ENCODE measurements at places on chromosomes 12 and 14.

- no peak for DNase-seq
Measured at GRCh38 chr14:89531661-89532335, 114.8 kb upstream of the FOXN3 start.

DNA sequence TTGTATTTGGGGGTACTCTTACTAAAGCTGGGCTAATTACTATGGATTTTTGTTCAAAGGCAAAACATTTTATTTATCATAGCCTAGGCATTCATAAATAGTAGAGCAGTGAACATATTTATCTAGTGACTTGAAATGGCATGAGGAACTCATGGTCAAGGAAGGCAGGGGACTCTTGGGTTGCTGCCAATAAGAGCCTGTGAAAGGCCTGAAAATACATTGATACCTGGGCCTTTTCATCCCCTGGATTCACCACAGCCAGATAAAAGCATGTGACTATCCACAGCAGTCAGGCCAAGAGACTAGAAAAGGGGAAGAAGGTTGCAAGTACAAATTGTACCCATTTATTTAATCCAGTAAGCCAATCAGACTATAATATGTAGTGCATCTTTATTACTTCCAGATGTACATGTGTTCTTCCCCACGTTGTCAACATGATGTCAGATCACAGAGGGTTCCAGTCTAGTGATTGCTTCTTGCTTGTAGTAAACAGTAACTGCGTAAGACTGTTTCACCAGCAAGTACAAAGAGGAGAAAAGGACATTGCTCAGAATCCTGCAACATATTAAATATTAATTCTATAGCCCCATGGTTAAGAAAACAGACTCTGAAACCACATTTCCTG lies 409.7 kb downstream of the NOVA1 start:
- no peak for DNase-seq

DNA sequence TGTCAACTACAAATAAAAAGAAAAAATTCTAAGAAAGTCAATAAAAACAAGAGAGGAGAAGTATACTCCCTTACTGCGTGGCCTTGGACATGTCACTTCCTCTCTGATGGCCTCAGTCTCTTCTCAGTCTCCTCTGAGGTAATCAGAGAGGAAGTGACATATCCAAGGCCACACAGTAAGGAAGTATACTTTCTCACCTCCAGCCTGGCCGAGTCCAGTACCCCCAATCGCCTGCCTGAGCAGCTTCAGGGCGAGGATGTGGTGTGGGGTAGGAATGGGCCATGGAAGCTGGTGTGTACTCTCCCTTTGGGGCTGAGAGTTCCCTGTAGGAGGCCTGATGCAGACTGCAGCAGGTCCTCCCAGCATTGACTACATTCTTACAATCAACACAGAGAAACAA lies 15.8 kb downstream of the VDR start:
- peak; percentile 64 for DNase-seq

GRCh38 chr14:88411039-88411438 lies 25.6 kb downstream of the SPATA7 start:
- no peak for DNase-seq

DNA sequence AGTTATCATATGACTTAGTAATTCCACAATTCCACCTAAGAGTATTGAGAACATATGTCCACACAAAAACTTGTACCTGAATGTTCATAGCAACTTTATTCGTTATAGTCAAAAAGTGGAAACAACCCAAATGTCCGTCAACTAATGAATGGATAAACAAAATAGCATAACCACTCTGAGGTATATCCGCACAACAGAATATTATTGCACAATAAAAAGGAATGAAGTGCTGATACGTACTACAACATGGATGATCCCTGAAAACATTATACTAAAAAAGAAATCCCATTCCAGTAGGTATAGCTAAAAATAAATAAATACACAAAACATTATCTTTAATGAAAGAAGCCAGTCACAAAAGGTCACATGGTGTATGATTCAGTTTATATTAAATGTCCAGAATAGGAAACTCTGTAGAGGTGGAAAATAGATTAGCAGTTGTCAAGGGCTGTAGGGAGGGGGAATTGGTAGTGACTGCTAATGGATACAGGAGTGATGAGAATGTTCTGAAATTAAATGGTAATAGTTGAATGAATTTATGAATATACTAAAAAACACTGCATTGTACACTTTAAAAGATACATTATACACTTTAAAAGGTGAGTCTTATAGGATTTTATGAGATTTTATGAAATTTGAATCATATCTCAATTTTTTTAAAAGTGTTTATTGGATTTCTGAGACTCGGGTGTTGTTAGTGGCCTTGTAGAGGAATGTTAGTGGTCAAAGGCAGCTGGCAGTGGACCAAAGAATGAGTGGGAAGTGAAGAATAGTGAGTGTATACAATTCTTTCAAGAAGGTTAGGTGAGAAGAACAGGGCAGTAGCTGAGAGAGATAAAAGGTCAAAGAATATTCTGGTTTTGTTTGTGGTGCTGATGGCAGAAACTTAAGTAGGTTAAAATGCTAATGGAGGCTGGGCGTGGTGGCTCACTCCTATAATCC lies 36.3 kb upstream of the BAZ1A start:
- DNase-seq: no peak

DNA sequence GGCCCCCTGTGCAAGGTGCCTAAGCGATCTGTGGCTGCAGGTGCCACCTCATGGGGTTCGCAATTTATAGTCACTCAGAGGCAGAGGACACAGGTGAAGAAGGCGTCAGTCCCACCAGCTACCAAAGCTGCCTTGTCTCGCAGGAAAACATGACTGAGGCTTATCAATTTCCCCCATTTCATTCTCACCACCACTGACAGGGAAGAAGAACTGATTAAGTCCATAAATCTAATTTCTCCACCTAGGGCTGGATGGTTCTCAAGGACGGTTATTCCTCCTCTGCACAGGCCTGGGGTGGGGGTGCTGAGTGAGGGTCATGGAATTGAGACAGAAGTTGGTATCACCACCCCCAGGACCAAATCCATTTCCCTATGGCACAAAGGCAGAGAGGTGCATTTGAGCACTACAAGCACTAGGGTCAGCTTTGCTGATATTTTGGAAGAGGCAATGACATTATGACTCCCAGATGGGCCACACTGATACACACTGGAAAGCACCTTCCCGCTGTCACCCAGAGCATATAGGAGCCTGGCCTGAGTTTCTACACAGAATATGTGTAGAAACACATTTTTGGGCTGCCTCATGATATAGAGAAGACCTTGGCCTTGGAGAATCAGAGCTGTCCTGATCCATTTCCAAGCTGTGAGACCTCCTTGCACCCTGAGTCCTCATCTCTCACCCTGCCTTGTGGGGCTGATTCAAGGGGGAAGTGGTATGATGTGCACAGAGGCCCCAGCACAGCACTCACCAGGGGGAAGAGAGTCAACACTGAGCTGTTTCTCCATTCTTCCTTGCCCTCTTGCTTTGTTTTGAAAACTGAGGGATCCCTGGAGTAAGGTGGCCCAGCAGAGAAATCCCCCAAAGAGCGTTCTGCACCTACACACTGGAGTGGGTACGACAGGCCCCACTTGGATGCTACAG lies 59.4 kb downstream of the PITPNM2 start:
- DNase-seq: no peak

DNA sequence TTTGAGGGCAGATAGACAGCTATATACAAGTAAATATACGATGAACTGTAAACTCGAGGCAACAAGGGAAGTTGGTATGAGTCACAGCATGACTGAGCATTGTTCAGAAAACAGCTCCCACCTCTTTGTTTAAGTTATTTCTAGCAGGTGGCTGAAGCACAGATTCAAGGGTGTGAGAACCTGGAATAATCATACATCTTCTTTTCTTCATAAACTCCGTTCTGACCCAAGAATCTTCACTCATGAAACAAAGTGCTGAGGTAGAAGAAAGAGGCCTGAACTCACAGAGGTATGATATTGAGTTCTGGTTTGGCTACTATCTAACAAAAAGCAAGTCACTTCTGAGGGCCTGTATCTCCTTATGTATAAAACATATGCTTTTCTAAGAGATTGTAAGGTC lies 364.1 kb upstream of the KITLG start:
- DNase-seq: no peak

- no peak for DNase-seq
Measured at GRCh38 chr14:52380294-52380693, 66.2 kb downstream of the PTGER2 start.

- no peak for DNase-seq
Measured at GRCh38 chr12:51954561-51955361, 3.3 kb downstream of the ACVR1B start.

- DNase-seq: no peak
Measured at GRCh38 chr12:46722394-46723185, 103.2 kb downstream of the SLC38A4 start.

GRCh38 chr12:27868139-27868538 lies 88.1 kb upstream of the MANSC4 start:
- no peak for DNase-seq

- no peak for DNase-seq
Measured at GRCh38 chr12:124338448-124338847, 43.6 kb downstream of the RFLNA start.

GRCh38 chr12:8644345-8645248 lies 18.0 kb downstream of the MFAP5 start:
- peak; percentile 81 for DNase-seq

DNA sequence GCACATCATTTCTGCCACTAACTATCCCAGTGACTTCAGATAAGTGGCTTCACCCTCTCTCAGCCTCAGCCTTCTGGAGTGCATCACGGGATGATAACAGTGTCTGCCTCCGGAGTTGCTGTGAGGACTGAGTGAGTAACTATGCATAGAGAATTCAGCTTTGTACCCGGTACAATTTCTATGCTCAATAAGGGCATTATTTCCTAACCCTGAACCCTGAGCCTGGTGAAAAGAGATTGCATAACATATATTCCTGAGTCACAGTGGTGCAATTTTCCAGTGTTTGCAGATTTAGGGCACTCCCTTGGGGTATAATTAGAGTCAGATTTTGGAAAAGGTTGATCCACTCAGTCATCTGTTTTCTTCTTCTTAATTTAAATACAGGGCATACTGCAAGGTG lies 181.1 kb downstream of the PTPN11 start:
- no peak for DNase-seq

DNA sequence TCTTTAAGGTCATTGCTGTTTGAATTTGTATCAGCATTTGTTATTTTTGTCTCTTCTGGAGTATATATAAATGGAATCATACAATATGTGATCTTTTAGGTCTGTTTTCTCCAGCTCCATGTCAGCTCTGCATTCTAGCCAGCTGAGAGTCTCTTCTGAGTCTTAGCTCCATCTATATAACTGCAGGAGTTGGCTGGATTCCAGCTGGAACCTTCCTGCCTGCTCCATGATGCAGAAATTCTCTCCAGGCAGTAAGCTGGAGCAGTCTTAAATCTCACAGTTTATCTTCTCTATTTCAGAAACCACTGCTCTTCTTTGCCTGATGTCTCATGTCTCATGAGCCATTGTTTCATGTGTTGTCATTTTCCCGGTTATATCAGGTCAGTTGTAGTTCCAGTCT lies 827.6 kb downstream of the NRXN3 start:
- DNase-seq: no peak

GRCh38 chr14:97230051-97230450 lies 432.9 kb downstream of the VRK1 start:
- DNase-seq: no peak

DNA sequence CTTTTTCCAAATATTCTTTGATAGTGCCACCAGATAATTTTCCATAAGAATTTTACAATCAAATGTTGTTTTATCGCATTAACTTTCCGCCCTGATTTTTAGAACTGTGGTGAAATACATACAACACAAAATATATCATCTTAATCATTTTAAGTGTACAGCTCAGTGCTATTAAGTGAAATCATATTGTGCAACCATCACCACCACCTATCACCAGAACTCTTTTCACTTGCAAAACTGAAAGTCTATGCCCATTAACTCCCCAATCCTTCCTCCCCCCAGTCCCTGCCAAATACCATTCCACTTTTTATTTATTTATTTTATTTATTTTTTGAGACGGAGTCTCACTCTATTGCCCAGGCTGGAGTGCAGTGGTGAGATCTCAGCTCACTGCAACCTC lies 36.6 kb downstream of the CDKL1 start:
- no peak for DNase-seq

DNA sequence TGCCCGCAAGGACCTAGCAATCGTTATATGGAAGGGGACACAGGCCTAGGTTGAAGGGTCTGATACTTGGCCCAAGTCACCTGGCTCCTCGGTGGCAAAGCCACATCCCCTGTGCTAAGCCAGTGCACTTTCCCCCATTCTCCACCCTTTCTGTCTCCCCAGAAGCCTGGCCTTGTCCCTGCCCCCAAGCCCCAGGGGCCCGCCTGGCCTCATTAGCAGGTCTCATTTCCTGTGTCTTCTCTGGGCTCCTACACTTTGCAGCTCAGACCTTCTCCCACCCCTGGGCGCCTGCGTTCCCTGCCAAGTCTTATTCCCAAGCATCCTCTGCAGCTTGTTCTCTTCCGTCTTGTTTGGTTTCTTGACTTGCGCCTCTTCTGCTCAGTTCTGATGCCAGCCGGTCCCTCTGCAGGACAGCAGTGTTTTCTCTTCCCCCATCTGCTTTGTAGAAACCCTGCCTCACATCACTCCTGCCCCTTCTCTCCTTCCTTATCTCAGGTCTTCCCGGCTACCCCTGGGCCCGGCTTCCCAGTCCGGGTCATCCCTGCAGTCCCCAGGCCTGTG lies 66.7 kb downstream of the SLC24A4 start:
- DNase-seq: no peak

DNA sequence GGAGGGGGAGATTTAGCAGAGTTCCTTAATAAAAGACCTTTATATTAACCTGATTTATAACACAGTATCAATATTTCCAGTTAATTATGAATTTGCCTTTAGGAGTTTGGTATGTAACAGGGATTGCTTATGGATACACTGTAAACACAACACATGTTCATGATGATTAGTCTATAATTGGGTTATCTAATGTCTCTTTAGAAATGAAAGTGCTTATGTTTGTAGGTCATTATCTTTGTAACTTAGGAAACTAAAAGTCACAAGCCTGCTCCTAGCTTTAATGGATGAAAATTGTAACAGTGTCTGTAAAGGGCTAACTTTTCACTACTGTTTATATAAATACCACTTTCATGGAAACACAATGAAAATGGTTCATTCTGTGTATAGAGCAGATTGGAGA lies 9.4 kb downstream of the PDE3A start:
- no peak for DNase-seq

DNA sequence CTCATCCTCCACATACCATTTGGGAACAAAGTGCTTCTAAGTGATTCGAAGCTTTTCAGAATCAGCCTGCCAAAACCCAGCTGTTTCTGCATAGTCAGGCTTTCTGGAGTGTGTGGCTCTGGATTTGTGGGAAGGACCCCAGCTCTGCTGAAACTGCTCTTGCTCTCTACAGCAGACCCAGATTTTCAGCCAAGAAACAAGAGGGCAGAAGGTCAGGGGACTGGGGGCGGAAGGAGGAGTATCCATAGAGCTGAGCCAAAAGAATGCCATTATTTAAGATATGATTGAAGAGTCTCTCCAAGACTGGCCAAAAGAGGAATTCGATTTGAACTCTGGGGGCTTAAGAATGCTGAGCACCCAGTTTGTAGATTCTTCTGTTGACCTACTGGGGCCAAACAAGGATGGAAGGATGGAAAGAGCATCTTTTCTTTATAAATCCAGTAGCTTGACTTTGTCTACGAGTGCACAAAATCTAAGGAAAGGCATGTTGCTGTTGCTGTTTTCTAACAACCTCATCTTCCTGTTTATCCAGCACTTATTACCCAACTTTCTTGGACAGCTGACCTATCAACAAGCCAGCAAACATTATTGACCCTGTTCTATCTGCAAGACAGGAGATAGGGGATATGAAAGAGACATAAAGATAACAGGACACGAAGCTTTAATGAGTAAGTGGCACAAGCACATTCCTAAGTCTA lies 29.2 kb downstream of the FBLN5 start:
- DNase-seq: no peak

GRCh38 chr12:100317371-100317770 lies 39.5 kb upstream of the SLC17A8 start:
- DNase-seq: no peak

All from activated CD8-positive, alpha-beta T cell treated with anti-CD3 and anti-CD28 coated beads, Interleukin-2, amount 10 ng/mL, durations not matched to agents 7 days and 5 days (primary cell).